ENCODE measurements at places on chromosomes 16 and 17. TPM values are rescaled to one million over a fixed set of nuclear protein-coding genes. Genes with fewer than 3 reads are reported as not detected.
A peak's percentile ranks its signal among the peaks of the same experiment; 100 is the strongest.

DNA sequence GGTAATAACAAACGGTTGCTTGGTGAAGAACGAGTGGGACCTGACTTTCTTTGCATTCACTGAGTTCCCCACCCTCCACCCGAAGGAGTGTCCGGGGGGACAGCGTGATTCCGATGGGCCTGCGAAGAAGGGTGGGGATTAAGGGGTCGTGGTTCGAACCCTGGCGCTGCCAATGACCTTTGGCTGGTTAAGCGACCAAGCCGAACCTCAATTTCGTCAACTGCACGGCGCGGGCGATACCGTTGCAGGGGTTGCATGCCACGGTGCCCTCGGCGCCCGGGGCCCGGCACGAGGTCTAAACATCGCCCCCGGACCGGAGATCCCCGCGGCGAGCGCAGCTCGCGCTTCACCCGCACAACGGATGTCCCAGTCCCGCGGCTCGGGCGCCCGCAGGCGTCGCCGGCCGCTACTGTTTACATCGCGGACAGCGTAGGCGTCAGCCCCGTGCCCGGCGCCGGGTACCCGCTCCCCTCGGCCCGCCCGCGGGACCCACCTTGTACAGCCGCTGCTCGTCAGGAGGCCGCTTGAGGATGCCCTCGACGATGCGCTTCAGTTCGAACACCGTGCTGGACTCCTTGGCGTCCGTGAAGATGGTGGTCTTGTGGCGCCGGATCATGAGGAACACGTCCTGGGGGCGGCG, 460 bp downstream of the ELOB start:
- H3K27me3 ChIP-seq: no peaks in the 10 kb centered on the region
- H3K4me3 ChIP-seq: peak overlapping the region; percentile 91
- no peak for DNase-seq
- peaks cover 34% of the 10 kb centered on the region for H3K4me1 ChIP-seq
- H3K27ac ChIP-seq: peak overlapping the region; percentile 93

DNA sequence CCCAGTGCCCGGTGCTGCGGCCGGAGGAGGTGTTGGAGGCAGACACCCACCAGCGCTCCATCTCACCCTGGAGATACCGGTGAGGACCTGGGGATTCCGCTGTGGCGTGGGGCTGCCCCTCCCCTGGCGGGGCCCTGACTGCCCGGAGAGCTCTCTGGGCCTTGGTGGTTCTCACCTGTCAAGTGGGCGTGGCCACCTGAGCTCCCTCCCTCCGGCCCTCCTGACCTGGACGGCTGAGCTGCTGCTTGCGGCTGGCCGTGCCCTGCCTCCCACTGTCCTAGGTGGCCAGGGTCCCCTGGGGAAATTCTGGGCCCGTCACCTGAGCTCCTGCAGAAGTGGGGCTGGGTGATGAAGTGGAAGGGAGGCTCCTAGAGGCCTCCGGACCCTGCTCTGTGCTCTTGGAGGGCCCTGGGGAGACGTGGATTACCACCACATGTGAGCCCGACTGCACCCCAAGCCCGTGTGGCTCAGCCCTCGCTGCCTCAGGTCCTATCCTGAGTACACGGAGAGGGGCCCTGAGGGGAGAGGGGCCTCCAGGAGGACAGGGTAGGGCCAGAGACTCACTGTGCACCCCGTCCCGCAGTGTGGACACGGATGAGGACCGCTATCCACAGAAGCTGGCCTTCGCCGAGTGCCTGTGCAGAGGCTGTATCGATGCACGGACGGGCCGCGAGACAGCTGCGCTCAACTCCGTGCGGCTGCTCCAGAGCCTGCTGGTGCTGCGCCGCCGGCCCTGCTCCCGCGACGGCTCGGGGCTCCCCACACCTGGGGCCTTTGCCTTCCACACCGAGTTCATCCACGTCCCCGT, 1.1 kb downstream of the IL17C start:
- no peak for DNase-seq
- H3K27me3 ChIP-seq: no peaks in the 10 kb centered on the region
- peaks cover 43% of the 10 kb centered on the region for H3K4me1 ChIP-seq
- H3K4me3 ChIP-seq: no peak overlapping the region
- no peak overlapping the region for H3K27ac ChIP-seq

DNA sequence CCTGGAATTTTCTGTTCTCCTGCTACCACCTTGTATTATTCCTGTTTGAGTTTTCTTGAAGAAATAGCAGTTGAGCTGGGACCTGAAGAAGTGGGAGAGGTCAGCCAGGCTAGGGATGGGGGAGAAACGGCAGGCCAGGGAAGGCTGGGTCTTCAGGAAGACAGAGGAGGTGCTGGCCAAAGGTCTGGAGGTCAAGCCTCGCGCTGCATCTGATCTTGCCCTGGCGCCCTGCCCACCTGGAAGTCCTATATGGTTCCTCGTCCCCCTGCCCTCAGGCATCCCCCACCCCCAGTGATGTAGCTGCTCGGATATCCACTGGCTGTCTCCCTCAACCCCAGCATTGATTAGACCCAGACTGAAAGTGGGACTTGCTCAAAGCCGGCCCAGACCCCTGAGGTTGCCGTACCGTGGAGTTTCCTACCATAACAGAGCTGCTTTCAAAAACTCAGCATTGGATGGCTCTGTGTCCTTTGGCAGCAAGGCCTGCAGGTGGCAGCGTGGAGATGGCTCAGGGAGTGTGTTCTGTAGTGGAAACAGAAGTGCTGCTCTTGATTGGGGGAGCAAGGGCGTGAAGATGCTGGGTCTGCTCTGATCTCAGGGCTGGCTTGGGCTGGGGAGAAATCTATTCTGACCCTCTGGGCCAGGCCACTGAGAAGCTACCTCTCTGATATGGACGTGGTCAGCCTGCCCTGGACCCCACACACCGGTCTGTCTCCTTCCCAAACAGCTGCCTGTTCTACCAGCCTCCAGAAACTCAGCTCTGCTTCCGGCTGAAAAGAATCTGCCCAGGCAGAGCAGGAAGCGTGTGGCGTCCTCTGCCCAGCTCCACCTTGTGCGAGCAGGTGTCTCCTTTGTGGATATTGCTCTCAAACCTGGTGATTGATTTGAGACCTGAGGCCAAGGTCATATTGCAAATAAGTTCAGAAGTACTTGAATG, 107.0 kb upstream of the CACNG5 start:
- no peaks in the 10 kb centered on the region for H3K27me3 ChIP-seq
- peak overlapping the region; percentile 35 for H3K27ac ChIP-seq
- no peak overlapping the region for H3K4me3 ChIP-seq
- no peaks in the 10 kb centered on the region for H3K36me3 ChIP-seq
- peaks cover 6% of the 10 kb centered on the region for H3K4me1 ChIP-seq

DNA sequence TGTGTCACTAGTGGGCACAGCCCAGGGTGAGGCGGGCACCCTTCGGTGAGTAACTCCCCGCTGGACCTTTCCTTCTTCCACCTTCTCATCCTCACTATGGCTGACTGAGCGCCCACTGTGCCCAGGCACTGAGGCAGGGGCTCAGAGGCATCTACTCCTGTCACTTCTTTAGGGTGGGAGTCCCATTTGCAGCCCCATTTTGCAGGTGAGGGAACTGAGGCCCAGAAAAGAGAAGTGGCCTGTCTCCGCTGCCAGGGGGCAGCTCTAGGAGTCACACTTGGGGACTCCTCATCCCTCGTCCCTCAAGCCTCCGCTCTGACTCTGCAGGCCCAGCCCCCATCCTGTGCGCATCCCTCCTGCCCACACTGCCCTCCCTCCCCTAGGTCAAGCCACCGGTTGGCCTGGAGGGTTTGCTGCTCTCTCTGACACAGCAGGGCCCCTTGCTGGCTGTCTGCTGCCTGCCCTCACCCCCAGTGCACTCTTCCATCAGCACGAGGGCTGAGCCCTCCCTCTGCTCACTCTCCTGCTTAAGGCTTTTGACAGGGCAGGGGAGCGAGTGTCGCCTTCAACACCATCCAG, 62.4 kb downstream of the CNGB1 start:
- H3K27me3 ChIP-seq: no peaks in the 10 kb centered on the region
- no peak overlapping the region for H3K4me3 ChIP-seq
- DNase-seq: no peak
- H3K36me3 ChIP-seq: no peaks in the 10 kb centered on the region
- no peak overlapping the region for H3K27ac ChIP-seq

GRCh38 chr17:81553616-81554181, 1.5 kb upstream of the FAAP100 start:
- peak overlapping the region; percentile 90 for H3K27ac ChIP-seq
- peak; percentile 44 for DNase-seq
- H3K4me3 ChIP-seq: peak overlapping the region; percentile 91
- H3K27me3 ChIP-seq: no peaks in the 10 kb centered on the region
- no peaks in the 10 kb centered on the region for H3K36me3 ChIP-seq

GRCh38 chr16:75727221-75727620, 931 bp upstream of the CPHXL start:
- H3K36me3 ChIP-seq: no peaks in the 10 kb centered on the region
- peaks cover 2% of the 10 kb centered on the region for H3K27me3 ChIP-seq
- DNase-seq: no peak
- H3K4me1 ChIP-seq: no peaks in the 10 kb centered on the region
- no peak overlapping the region for H3K4me3 ChIP-seq

GRCh38 chr16:3999479-4000325, 116.5 kb downstream of the ADCY9 start:
- no peaks in the 10 kb centered on the region for H3K36me3 ChIP-seq
- DNase-seq: no peak
- peak overlapping the region; percentile 76 for H3K27ac ChIP-seq
- H3K4me1 ChIP-seq: peaks cover 27% of the 10 kb centered on the region
- no peaks in the 10 kb centered on the region for H3K27me3 ChIP-seq
- peak overlapping the region; percentile 40 for H3K4me3 ChIP-seq

- H3K27me3 ChIP-seq: peaks cover 5% of the 10 kb centered on the region
- H3K4me3 ChIP-seq: no peak overlapping the region
- H3K27ac ChIP-seq: no peak overlapping the region
- H3K4me1 ChIP-seq: peaks cover 3% of the 10 kb centered on the region
- H3K36me3 ChIP-seq: no peaks in the 10 kb centered on the region
These were observed 4.3 kb downstream of the KRT19 start for GRCh38 chr17:41523787-41524186.

GRCh38 chr16:68272507-68273209, 8.3 kb downstream of the SLC7A6 start:
- no peak overlapping the region for H3K4me3 ChIP-seq
- no peaks in the 10 kb centered on the region for H3K27me3 ChIP-seq
- DNase-seq: no peak
- peaks cover 11% of the 10 kb centered on the region for H3K36me3 ChIP-seq
- peaks cover 30% of the 10 kb centered on the region for H3K4me1 ChIP-seq
- peak overlapping the region; percentile 87 for H3K27ac ChIP-seq

- no peaks in the 10 kb centered on the region for H3K4me1 ChIP-seq
- H3K4me3 ChIP-seq: no peak overlapping the region
- no peaks in the 10 kb centered on the region for H3K36me3 ChIP-seq
- DNase-seq: no peak
- peaks cover 2% of the 10 kb centered on the region for H3K27me3 ChIP-seq
- H3K27ac ChIP-seq: no peak overlapping the region
These were observed 40.3 kb upstream of the CCNF start for GRCh38 chr16:2388875-2389433.

GRCh38 chr17:4004517-4005295, 40.5 kb upstream of the ATP2A3 start:
- no peak overlapping the region for H3K27ac ChIP-seq
- no peaks in the 10 kb centered on the region for H3K4me1 ChIP-seq
- no peaks in the 10 kb centered on the region for H3K36me3 ChIP-seq
- no peak overlapping the region for H3K4me3 ChIP-seq
- no peak for DNase-seq
- H3K27me3 ChIP-seq: no peaks in the 10 kb centered on the region

DNA sequence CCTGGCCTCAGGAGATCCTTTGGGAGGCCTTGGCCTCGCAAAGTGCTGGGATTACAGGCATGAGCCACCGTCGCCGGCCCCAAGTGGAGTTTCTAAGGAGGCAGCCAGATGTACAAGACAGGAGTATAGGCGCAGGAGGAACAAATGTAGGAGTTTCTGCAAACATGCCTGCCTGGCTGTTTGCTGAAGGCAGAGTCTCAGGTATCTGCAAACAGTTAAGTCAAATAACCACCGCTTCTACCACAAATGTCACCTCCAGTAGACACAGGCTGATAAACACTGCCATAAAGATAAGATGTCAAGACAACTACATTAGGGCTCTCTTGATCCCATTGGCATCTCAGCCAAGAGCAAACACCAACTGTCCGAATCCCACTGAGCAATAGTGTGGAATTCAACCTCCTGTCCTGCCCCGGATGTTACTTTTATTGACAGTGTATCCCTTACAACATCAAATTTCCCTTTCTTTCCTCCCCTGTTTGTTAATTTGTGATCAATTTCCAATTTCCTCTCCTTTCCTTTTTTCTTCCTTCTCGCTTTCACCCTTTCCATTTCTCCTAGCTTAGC, 5.6 kb upstream of the COG1 start:
- no peaks in the 10 kb centered on the region for H3K27me3 ChIP-seq
- H3K4me1 ChIP-seq: peaks cover 3% of the 10 kb centered on the region
- H3K27ac ChIP-seq: no peak overlapping the region
- H3K4me3 ChIP-seq: no peak overlapping the region
- DNase-seq: peak; percentile 18
- H3K36me3 ChIP-seq: no peaks in the 10 kb centered on the region

DNA sequence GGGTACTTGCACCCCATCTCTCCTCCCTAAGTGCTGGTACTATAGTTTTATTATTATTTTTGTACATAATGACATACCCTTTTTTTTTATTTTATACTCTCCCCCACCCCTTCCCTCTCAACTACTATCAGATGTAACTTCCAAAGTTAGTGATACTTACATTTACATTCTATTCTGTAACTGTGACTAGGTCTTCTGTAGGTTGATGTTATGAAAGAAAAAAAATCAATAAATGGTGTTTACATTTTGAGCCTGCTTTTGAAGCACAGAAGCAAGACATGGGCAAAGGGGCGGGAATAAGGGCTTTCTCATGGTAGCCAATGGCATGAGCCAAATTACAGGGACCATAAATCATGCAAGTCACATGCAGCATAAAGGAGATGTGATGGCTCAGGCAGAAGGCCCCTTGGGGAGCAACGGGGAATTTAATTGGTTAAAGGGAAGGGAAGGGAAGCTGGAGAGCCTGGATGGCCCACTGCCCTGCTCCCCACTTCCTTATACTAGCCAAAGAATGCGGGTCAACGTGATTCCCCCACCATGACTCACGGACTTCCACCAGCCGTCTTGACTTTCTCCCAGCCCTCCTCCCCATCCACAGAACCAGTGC, 2.4 kb upstream of the ACSF2 start:
- no peak overlapping the region for H3K4me3 ChIP-seq
- no peak for DNase-seq

- no peaks in the 10 kb centered on the region for H3K36me3 ChIP-seq
- no peak overlapping the region for H3K27ac ChIP-seq
- H3K4me3 ChIP-seq: no peak overlapping the region
- H3K4me1 ChIP-seq: no peaks in the 10 kb centered on the region
These were observed 238.7 kb downstream of the HAPSTR1 start for GRCh38 chr16:9330095-9330494.

- no peaks in the 10 kb centered on the region for H3K36me3 ChIP-seq
These were observed 167.8 kb downstream of the SNX29 start for GRCh38 chr16:12144355-12144754.

- H3K27me3 ChIP-seq: no peaks in the 10 kb centered on the region
- no peaks in the 10 kb centered on the region for H3K36me3 ChIP-seq
- H3K27ac ChIP-seq: peak overlapping the region; percentile 40
- no peak for DNase-seq
- peak overlapping the region; percentile 6 for H3K4me3 ChIP-seq
- H3K4me1 ChIP-seq: peaks cover 26% of the 10 kb centered on the region
These were observed 6.7 kb upstream of the CMIP start for GRCh38 chr16:81437865-81438264.

KRT25 gene
- total RNA-seq: not detected

LRRC75A gene
- 1.9 TPM for total RNA-seq

Measured in natural killer cell treated with Interleukin-12 subunit alpha and Interleukin-12 subunit beta and Interleukin-15 and Interleukin-18, amount 100 ng/mL, for 72 hours (primary cell).